HCT116 (cell line): ENCODE measurements at places on chromosomes 12 and 14.
A peak's percentile ranks its signal among the peaks of the same experiment; 100 is the strongest.

DNA sequence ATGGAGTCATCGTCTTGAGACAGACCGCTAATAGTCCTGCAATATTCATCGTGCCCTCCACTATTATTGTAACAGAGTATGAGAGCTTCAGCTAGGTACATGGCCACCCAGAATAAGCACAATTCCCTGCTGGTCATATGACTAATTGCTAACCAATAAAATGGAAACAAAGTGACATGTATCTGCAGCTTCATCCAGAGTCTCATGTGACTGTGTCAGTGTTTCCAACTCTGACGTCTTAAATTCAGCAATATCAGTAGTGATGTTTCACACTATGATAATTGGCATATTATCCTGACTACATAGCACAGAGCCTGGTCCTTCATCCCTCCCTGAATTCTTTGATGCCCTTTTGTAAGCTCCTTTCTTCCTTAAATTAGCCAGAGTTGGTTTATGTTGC lies 167.4 kb downstream of the RPS29 start:
- no peak for DNase-seq

DNA sequence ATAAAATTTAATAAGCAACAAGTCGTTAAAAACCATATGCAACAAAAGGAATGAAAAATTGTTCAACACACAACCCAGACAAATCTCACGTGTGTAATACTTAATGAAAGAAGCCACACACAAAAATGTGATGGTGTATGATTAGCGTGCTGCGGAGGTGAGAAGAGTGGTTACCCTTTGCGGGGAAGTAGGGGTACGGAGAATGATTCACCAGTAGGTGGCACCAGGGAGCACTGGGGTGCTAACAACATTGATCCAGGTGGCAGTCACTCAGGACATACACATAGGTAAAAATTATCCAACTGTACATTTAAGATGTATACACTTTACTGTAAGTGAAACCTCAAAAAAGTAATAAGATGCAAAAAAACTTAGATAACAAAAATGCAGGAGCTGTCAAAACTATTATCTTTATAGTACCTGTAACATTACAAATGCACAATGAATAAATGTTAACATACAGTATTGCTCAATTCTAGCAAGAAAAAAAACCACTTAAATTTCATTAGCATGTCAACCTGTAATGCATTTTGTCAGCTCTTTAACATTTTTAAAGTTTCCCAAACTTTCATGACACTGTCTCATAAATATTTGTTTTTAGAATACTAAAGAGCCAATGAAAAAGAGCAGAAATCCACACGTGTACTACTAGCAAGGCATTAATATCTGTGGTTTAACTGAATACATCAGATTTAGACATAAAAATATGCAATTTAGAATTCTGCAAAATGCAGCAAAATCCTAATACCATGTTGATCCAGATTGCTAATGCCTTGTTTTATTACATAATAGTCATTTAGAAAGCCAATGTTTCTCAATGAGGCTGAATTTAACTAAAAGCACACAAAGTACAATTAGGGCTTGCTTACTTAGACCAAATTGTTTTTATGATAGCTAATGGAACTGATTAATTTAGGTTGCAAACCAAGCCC lies 46.7 kb downstream of the TMCC3 start:
- DNase-seq: peak; percentile 22

- no peak for DNase-seq
Observed at GRCh38 chr12:100508751-100509150, 35.1 kb downstream of the NR1H4 start.

DNA sequence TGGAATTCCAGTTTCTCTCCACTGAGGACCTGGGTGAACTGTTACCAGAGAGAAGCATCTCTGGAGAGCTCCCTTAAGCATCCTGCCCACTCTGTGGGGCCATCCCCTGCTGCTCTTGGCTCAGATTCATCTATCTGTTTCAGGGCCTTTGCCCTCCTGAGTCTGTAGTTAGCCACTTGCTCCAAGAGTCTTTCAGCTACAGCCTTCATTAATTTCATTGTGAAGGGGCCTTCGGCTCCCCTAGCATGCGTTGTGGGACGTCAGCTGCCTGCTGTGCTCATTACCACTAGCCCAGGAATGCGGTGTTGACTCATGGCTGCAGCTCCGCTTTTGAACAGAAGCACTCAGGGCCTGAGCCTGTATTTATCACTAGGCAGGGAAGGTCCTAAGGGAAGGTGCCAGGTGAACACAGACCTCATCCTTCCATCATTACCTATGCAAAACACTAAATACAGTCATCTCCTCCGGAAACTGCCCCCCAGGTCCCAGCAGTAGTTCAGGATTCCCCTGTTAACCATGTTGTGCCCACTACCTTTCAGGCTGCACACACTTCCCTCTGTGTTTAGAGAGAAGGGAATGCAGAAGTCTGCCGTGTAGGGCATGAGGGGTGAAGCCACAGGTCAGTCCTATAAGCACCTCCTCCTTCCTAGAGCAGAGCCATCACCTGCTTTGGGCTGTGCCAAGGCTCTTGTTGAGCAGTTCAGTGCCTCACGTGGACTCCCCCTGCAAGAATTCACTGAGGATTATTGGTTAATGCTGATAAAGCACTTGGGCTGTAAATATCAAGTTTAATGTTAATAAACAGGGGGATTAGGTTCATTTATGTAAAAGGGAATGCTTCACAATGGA lies 191.4 kb downstream of the CACNA1C start:
- DNase-seq: peak; percentile 2

GRCh38 chr14:95536671-95537070 lies 1.8 kb downstream of the GLRX5 start:
- DNase-seq: no peak

- no peak for DNase-seq
Observed at GRCh38 chr14:90518069-90518940, 121.5 kb downstream of the CALM1 start.

DNA sequence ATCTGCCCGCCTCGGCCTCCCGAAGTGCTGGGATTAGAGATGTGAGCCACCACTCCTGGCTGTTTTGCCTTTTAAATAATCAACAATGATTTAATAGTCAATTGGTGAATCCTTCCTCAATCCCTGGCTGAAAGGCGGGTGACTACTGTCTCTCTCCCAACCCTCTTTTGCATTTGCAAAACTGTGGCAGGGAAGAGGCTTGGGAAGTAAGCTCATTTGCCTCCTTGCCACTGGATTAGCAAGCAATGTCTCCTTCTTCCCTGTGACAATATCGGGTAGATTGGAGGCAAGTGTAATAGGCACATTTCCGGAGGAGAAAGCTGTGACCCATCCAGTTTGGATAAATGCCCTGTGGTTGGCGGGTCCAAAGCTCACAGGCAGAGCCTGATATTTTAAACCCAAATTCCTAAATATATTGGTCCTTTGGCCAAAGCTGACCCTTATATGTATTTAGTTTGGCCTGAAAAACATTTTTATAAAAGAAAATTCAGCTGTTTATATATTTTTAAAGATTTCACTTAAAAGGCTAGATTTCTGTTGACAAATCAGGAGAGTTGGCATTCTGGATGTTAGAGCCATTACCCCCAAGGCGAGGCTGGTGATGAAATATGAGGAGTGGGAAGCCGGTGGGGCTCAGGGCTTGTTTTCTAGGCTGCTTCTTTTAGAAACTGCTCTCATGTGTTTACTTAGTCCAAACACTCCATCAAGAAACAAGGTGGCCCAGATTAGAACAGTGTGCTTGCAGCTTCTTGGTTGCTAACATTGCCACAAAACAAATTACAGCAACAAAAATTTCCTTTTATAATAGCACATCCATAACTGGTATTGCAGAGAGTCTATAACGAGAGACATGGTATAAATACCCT lies 646.9 kb upstream of the TMEM132C start:
- DNase-seq: no peak

- no peak for DNase-seq
Observed at GRCh38 chr14:90491911-90492531, 95.2 kb downstream of the CALM1 start.

DNA sequence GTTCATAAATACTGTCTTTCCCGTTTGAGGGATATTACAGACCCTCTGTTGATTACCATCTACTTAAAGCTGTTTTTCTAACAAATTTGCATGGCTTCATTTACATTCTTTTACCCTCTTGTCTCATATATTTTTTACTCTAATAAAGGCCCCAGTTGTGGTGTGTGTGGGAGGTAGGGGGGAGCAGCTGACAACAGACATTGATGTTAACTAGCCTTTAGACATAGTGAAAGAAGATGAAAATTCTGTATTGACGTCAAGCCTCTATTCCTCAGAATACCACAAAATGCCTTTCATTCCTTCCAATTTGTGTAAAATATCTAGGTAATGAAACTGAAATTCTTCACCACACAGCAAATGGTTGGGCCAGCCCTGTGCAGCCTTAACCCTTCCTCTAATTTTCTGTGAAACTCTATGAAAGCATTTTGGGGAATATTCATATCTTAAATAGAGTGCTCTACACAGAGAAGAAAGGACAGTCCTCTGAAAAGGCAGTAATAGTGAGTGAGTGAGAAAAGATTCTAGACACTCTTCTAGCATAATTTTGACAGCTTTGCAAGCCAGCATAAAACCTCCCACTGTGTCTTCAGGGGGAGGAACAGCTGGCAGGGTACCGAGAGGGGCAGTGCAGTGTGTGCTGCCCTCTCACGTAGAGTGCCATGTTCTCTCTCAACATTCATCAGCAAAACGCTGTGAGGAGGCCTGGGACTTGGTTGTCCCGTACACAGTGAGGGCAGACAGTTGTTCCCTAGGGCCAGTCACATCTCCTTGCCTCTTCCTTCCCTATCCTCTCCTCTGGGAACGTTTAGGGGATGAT lies 20.1 kb upstream of the CERS5 start:
- no peak for DNase-seq

DNA sequence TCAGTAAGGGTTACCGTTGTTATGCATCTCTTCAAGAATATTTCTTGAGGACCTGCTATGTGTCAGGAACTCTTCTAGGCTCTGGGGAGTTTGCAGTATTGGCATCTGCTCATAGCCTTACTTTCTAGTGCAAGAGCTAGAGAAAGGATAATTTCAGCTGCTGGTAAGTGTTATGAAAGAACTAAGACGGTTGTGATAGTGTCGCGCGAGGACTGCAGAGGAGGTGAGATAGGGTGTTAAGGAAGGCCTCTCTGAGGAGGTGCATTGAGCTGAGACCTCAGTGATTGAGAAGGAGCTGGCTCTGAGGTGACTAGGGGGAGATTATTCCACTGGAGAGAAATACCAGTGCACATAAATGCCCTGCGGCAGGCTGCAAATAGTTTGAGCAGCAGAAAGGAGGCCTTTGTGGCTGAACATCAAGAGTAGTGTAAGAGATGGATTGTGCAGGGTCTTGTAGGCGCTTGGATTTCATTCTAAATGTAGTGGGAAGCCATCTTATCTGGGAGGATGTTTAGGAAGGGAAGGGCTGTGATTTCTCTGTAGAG lies 824 bp downstream of the DDX55 start:
- DNase-seq: no peak

GRCh38 chr14:98955741-98956070 lies 316.3 kb downstream of the BCL11B start:
- DNase-seq: no peak

GRCh38 chr12:128682548-128683275 lies 141.0 kb downstream of the SLC15A4 start:
- no peak for DNase-seq

- DNase-seq: no peak
Observed at GRCh38 chr12:21879312-21879711, 61.9 kb downstream of the ABCC9 start.

DNA sequence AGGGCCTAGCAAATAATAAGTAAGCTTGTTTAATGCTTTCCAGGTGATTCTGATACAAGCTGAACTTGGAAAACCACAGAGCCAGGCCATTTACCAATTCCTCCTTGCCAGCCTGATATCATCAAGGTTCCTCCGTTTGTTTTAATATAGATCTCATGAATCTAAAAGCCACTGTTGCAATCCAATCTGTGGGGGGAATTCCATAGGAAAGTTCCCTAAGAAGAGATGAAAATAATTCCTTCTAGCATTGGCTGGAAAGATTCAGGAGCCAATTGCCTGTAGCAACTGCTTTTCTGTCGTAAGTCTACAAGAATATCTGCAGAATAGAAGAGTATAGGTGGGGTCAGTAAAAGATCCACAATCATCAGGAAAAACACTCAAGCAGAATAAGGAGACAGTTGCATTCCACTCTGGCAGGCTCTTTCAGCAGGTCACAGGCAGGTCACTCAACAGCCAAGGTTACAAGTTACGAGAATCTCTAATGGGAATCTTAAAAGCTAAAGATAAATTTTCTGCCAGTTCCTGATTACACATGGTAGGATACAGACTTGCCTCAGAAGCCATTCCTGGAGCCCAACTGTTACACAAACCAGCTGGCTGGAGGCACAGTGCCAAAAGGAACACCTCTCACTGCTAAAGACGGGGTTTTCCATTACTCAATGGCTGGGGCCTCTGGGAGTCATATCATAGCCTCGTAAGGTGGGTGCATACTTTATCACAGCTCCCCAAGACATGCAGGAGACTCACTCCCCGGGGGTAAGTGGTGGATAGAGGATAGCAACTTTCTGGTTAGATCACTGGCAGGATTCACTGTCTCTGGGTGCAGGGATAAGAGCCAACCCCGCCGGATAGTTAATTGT lies 43.6 kb downstream of the FGD6 start:
- no peak for DNase-seq

DNA sequence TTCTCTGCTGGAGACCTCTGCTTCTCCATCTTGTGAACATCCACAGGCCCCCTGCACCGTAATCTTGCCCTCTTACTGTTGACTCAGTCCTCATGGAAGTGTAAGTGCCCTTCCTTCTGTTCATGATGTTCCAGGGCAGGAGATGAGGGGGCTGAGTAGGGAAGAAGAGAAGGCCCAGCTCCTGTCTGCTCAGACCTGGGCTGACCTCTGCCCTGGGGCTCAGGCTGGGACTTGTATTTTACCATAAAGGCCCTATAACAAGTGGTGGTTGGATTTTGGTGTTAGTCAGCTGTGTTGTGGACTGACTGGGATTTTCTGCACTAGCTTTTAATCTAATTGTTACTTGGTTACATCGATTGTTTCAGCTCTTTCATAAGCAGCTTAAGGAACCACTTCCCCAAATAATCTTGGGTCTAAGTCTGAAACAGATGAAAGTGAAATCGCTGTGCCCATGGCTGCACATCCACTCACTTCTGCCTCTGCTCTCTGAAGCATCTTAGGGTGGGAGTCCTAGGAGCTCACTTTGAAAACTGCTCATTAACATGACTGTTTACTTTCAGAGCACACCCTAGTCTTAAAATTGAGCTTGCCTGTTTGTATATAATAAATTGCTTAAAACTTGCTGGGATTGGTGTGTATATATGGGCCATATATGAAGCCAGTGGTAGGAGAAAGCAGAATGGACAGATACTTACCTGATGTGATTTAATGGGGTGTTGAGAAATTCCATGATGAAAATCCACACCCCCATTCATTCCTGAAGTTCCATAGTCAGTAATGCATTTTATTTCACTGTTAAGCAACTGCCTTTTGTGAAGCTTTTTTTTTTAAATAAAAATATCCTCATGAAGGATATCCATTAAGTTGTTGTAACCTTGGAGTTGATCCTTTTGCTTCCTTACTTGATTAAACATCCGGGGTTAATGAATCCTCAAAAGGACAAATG lies 17.7 kb downstream of the C12orf71 start:
- DNase-seq: no peak

- no peak for DNase-seq
Observed at GRCh38 chr12:68559984-68560850, 50.5 kb upstream of the RAP1B start.
